Mononuclear cell (primary cell): ENCODE measurements at places on chromosomes 11 and 22. TPM values are rescaled to one million over a fixed set of nuclear protein-coding genes. Genes with fewer than 3 reads are reported as not detected.

PHF21B gene
- not detected for total RNA-seq

MS4A6A gene
- total RNA-seq = 237 TPM

STK33 gene
- total RNA-seq = 1.2 TPM

FJX1 gene
- total RNA-seq = not detected

PLAAT4 gene
- total RNA-seq = 51.4 TPM

PANX3 gene
- not detected for total RNA-seq

MED15 gene
- 93.5 TPM for total RNA-seq

KCNQ1OT1 gene
- total RNA-seq = 0.31 TPM

ALKBH3 gene
- 20.0 TPM for total RNA-seq

DNAJB7 gene
- not detected for total RNA-seq

IZUMO1R gene
- total RNA-seq = not detected

SLC15A3 gene
- total RNA-seq = 77.6 TPM

C11orf91 gene
- total RNA-seq = not detected

CEP57 gene
- total RNA-seq = 71.9 TPM

MYBPC3 gene
- total RNA-seq = 0.21 TPM

APOBEC3B gene
- 0.31 TPM for total RNA-seq

OR8K1 gene
- total RNA-seq = not detected

HTR3B gene
- not detected for total RNA-seq

KCNA4 gene
- not detected for total RNA-seq

CDC45 gene
- total RNA-seq = 0.42 TPM

MAP4K2 gene
- total RNA-seq = 41.6 TPM

BCO2 gene
- 1.4 TPM for total RNA-seq

NRIP3 gene
- 11.5 TPM for total RNA-seq

EWSR1 gene
- 204 TPM for total RNA-seq

UPK3A gene
- 0.94 TPM for total RNA-seq

FAM227A gene
- total RNA-seq = not detected

CTSW gene
- 130 TPM for total RNA-seq

APOL2 gene
- total RNA-seq = 26.7 TPM

NXPE2 gene
- not detected for total RNA-seq

DEFB131B gene
- total RNA-seq = not detected

NNMT gene
- total RNA-seq = 0.73 TPM

SCN4B gene
- total RNA-seq = 0.10 TPM

RIBC2 gene
- total RNA-seq = 0.31 TPM

MYO7A gene
- 1.5 TPM for total RNA-seq

MMP11 gene
- total RNA-seq = 0.94 TPM

RRP8 gene
- 19.0 TPM for total RNA-seq

SF1 gene
- 773 TPM for total RNA-seq

NAV2 gene
- 0.42 TPM for total RNA-seq

SNX32 gene
- total RNA-seq = not detected

KDELR3 gene
- not detected for total RNA-seq

POGLUT3 gene
- total RNA-seq = 5.6 TPM

TRMU gene
- 26.0 TPM for total RNA-seq

PHOX2A gene
- not detected for total RNA-seq

ZNF280A gene
- total RNA-seq = 0.10 TPM

TREH gene
- total RNA-seq = not detected

FADS2 gene
- 12.8 TPM for total RNA-seq

OR5M8 gene
- not detected for total RNA-seq

CCDC73 gene
- not detected for total RNA-seq

OR51B5 gene
- total RNA-seq = 0.31 TPM

RCOR2 gene
- not detected for total RNA-seq
